ENCODE measurements at places on chromosomes 7 and 10.
A peak's percentile ranks its signal among the peaks of the same experiment; 100 is the strongest.

DNA sequence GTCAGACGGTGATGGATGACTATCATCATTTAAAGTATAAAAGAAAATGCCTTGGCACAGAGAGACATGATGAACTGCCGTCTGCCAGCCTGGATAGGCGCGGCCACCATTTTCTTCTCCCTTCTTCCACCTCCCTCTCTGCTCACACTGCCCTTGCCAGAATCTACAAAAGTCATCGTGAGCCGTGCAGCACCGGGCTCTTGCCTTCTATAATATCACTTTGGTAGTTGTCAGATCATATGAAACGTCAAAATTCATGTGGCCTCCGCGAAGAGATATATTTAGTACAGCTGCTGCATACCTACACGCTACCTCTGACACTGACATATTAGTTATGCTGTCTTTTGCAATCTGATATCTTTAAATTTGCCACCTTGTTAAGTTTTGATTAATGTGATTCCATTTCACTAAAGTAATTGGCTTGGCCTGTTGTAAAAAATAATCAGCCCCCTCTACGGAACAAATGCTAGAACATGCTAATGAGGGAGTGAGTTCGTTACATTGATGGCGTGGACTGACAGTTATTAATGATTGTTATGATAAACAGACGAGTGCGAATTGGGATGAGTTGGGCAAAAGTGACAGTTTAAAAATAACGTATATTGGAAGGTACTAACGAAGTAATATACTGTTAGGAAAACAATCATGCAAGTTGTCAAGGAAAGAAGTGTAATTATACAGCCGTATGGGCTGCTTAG, 214.9 kb downstream of the LRMDA start:
- DNase-seq = no peak

DNA sequence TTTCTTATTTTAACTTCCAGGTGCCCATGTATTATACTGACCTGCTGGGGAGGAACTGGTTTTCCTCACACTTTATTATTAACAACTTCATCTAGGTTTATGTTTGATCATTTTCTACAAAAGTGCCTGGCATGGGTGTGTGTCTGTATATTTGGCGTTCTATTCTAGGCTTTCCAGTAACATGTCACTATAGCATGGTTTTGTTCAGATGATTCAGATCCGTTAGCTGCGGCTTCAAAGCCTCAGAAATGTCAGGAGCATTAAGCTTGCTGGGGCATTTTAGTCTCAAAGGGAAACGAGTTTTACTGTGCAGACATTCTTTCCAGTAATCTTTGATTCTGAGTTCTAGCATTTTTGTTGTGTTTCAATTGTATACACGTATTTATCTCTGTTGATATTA, 2.3 kb downstream of the INPP5A start:
- peak; percentile 82 for DNase-seq

- DNase-seq = no peak
Measured at GRCh38 chr10:1195828-1196227, 139.6 kb downstream of the WDR37 start.

- no peak for DNase-seq
Measured at GRCh38 chr10:11194859-11195586, 177.4 kb downstream of the CELF2 start.

- DNase-seq = no peak
Measured at GRCh38 chr10:84908491-84908890, 580.1 kb downstream of the CCSER2 start.

DNA sequence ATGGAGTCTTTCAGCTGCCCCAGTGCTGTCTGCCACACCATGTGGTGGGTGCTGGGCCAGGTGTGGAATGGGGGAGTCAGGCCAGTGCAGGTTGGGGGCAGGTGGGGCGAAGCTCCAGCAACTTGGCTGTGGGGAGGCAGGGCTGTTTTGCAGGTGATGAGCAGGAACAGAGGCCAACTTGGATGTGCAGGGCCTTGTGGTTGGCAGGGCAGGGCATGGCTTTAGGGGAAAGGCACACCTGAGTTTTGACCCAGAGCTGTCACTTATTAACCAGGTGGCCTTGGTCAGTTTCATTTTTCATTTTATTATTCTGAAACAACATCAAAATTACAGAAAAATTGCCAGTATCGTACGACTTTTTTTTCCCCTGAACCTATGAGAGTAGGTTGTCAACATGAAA, 1.1 kb upstream of the SFTPA2 start:
- no peak for DNase-seq

DNA sequence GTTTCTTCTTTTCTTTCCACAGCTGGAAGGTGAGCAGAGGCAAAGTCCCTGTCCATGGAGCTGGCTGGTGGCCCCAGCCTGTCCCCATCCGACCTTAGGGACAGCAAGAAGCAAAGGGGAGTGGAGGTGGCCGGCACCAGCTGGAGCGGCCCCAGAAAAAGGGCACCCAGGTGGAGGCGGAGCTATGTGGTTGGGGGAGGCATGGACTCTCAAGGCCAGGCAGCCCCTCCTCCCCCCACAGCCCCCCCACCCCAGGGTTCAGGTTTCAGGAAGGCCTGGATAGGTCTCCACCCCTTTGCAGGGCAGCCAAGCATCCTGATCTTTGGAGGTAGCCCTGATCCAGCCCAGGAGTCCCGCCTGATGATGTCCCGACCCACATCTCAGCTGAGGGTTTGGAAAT, at the start of gene SSC4D:
SSC4D (minus strand) TSS at position 161 of the 400 bp plus-strand sequence. CDS start 5,258 bp downstream, outside the sequence.
- no peak for DNase-seq

GRCh38 chr10:126072622-126073021, 176.3 kb downstream of the FANK1 start:
- DNase-seq = no peak

- DNase-seq = no peak
Measured at GRCh38 chr10:102413053-102413705, 5.4 kb downstream of the PSD start.

GRCh38 chr7:45971661-45972175, 50.6 kb upstream of the IGFBP3 start:
- no peak for DNase-seq

DNA sequence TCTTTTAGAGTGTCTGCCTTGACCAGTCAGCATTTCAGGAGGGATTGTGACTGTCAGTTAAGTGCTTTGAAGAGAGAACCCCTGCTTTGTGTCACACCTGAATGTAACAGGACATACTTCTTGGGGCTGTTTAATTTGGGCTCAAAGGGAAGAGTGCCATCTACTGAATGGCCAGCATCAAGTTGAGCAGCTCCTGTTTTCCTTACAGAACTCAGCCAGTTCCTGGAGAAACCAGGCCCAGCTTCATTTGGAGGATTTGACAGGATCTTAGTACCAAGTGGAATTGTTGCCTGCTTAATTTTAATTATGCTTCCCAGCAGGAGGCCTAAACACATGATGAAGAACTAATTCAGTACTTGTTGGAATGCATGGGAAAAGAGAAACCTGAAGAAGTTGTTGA, 8.3 kb downstream of the ADD3 start:
- peak; percentile 53 for DNase-seq

GRCh38 chr7:36880108-36880507, 155.8 kb upstream of the AOAH start:
- no peak for DNase-seq

GRCh38 chr7:30994206-30995100, 30.7 kb downstream of the GHRHR start:
- DNase-seq = no peak

- peak; percentile 91 for DNase-seq
Measured at GRCh38 chr7:1899196-1899595, 229.1 kb downstream of the ELFN1 start.

GRCh38 chr10:52004342-52004949, 305.1 kb upstream of the CSTF2T start:
- peak; percentile 15 for DNase-seq

DNA sequence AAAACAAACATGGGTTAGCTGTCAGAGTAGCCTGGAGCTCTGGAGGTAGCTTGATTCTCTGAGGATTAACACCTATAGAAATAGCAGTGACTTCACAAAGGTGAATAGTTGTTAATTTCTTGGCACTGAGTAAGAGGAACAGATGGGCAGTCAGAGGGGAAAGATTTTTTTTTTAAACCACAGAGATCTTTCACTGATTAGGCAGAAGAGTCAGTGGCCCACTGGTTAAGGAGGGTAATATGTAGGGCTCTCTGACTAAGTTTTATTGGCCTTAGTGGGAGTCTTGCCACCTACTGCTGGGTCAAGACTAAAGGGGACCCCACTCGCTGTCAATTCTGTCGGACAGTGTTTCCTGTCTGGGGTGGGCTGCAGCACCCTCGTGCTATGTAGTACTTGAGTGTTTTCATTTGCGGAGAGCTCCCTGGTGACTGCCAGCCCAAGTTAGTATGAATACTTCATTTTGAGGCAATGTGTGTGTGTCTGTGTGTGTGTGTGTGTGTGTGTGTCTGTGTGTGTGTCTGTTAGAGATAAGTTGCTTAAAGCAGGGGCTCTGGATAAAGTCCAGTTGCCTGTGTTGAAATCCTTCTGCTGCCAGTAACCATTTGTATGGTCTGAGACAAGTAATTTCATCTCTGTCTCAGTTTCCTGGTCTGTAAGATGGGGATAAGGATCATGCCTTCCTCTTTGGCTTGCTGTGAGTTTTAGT, 145.2 kb downstream of the ARID5B start:
- DNase-seq = peak; percentile 80

DNA sequence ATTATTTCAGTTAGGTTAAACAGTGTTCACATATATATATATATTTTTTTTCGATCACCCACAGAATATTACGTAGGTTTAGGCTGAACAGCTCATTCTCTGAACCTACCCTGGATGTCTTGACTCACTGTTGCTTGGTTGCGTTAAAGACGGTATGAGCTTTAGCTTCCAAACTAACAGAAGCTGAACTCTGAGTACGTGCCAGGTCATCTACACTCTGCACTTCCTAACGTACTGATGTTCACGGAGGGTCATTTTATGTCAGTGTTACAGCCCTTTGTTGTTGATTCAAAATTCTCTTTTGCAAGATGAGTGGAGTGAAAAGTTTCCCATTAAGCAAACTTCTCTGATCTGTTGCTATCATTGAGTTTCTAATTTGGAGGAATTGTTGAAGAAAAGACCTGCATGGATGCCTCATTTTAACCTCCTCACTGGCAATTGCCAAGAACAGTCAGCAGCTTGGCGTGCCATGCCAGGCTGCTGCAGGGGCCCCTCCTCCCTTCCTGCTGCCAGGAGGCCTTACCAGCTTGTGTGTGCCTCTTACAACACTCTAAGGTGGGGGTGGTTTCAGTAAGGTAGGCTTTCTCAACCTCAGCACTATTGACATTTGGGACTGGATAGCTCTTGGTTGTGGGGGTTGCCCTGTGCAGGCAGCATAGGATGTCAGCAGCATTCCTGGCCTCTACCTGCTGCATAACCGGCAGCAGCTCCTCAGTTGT, 44.3 kb downstream of the INSYN2A start:
- DNase-seq = peak; percentile 82

DNA sequence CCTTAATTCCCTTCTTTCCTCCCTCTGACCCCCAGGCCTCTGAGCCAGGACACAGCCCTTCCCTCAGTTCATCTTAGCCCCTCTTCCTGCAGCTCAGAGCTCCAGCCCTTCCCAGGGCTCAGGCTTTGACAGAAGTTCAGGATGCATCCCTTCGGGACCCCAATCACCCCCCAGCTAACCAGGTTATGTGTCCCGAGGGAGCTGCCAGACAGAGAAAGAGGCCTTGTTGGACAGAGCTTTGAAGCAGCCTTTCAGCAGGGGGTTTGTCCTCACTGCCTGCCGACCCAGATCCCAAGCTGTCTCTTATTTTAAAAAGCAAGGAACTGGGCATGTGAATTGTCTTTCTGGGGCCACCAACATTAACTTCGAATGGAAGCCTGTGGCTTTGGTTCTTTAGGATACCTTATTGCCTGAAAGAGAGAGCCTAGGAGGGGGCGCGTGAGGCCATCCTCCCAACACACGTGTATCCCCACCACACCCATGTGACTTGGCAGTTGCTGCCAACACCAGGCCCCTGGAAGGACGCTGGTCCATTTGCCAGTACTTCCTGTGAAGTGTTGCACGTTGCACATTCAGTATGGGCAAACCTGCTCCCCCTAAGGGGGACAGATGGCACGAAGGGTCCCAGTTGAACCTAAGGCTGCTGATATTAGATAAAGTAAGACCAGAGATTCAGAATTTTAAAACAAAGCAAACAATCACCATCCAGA, 858 bp downstream of the CCDC136 start:
- no peak for DNase-seq

DNA sequence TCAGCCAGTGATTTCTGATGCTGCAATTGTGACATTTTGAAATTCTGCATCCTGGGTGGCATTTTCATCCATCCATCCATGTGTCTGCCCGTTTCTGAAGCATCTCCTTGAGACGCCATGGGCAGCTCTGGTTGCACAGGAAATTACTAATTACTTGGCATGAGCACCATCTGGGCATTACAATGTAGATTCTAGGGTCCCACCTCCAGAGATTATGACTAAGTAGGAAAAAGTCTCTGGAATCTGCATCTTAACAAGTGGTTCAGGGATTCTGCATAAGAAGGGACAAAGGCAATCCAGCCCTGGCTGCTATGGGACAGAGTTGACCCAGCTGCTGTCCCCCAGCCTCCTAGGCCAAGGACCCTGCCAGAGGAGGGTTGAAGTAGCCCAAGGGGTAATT, 65.3 kb downstream of the CUZD1 start:
- peak; percentile 38 for DNase-seq

DNA sequence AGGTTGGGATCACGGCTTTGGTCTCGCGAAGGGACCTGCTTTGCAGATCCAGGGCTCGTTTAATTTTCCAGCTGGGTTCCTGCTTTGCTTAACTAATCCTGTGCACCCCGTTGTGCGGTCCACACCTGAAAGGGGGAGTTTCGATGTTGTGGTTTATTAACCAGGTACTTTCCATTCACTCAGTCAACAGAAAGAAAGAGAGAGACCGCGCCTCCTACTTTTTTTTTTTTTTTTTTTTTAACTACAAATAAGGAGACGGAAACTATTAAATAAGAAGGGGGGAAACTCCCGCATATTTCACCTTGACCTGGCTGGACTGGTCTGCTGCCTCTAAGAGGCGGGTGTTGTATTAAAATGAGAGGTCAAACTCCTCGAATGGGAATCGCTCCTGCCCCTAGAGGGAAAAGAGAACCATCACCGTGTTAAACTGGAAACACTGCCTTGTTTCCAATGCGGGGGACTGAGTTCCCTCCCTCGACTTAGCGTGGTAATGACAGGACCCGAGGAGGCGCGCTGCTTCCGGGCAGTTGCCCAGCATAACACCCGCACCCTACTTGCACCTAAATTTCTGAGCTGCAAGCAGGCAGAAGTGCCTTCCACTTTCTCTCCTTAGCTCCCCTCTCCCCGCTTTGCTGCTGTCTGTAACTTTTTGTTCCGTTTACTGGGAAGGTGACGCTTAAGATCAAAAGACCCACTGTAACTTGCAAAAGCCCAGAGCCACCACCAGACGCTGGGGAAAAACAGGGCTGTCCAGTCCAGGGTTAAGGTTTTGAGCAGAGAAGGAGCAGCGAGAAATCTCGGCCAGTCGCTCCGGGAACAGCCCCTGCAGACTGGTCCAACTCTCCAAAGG, 1.1 kb upstream of the ITGB8 start:
- DNase-seq = peak; percentile 75

DNA sequence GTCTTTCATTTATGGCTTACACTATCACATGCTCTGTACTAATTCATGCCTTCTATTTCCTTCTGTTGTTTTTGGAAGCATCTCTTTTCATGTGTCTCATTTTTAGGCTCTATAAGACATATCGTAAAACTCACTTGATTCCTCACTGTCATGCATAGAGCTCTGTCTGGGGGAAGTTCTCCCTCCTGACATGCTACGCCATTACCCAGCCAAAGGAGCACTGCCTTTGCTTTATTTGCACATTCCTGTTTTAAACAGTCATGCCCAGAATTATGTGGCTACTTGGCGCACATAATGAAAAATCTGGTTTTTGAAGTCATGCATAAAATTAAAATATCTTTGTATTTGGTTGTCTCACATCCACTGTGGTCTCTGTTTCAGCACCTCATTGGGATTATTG, 17.6 kb upstream of the AKR1C3 start:
- peak; percentile 25 for DNase-seq

All from fibroblast of lung (primary cell).